Astrocyte (in vitro differentiated cells and primary cell): ENCODE measurements at places on chromosomes 4 and X.

GRCh38 chrX:124507246-124507645 lies 160.9 kb downstream of the SH2D1A start:
- DNase-seq, result peak; percentile 0

DNA sequence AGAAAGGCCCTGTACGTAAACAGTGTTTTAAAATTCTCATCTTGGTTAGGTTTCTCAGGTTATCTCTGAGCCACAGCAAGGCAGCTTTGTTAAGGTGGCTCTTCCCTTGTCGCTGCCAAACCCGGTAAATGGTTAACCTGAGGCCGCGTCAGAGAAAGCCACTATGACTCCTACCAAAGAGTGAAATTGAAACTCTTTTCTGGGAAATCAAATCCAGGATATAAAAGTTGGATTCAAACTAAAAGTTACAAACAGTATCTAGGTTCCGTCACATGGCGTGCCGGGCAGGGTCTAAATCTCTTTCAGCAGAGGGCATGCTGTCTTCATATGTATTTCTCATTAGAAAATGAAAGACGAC lies 433 bp downstream of the MMAA start:
- peak; percentile 47 for DNase-seq

GRCh38 chr4:40524366-40525041 lies 105.2 kb downstream of the RBM47 start:
- peak; percentile 44 for DNase-seq

GRCh38 chr4:83917572-83917971 lies 381.7 kb downstream of the GPAT3 start:
- no peak for DNase-seq

GRCh38 chr4:148435654-148436406 lies 6.4 kb downstream of the NR3C2 start:
- DNase-seq, result no peak
